Hindlimb muscle (tissue), 1 donor: ENCODE measurements at places on chromosomes 13 and 19.

- DNase-seq: peak; percentile 60
These were observed 14.6 kb downstream of the FAM187B start for GRCh38 chr19:35213663-35214632.

DNA sequence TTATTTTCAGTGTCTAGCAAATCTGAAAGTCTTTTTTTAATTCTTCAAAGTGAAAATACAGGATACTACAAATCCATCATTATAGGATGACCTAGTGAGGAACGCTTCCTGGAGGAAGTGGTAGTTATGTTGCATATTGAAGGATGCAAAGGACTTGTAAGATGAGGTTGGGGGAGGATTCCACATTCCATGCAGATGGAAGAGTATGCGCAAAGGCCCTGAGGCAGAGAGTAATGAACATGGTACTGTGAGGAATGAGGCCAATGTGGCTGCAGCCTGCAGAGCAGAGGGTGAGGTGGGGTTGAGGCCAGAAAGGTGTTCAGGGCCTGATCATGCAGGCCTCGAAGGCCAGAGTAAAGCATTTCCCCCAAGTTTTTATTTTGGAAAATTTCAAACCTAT is 202.8 kb downstream of the MTUS2 start:
- no peak for DNase-seq

GRCh38 chr13:50969691-50970090 is 60.1 kb downstream of the RNASEH2B start:
- no peak for DNase-seq

GRCh38 chr13:45674908-45675307 is 27.2 kb upstream of the CBY2 start:
- DNase-seq: no peak

- no peak for DNase-seq
These were observed 11.1 kb downstream of the CKM start for GRCh38 chr19:45311621-45312020.
